Stimulated activated CD4-positive, alpha-beta T cell treated with anti-CD3 and anti-CD28 coated beads, Interleukin-1b, Interleukin-23, amount 100 ng/mL, for 1 hour (primary cell): ENCODE measurements at places on chromosomes 3 and 15.

GRCh38 chr3:156214676-156215075 is 94.3 kb downstream of the KCNAB1 start:
- no peak for DNase-seq

GRCh38 chr3:100900671-100901335 is 92.4 kb downstream of the ABI3BP start:
- no peak for DNase-seq

DNA sequence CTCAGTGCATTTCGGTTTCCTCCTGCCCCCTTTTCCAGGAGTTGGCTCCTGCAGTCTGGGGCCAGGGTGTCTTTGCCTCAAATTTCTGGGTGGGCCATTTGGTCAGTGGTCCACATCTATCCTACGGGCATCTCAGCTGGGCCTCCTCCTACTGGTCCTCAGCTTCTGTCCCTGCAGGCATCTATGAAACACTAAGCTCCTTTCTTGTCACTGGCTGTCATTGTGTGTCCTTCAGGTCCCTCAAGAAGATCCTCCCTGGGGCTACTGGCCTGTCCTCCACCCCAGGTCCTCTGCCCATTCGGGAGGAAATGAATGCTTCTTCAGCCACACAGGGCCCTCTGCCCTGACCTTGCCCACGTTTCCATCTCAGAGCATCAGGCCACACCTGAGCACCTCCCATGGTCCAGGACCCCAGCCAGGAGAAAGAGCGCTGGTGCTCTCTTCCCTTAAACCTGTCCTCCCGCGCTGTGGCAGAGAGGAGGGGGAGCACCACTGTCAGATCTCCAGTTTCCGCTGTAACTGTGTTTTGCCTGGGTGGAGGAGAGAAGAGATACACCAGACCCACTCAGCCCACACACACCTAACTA is 1.8 kb downstream of the PRR23E start:
- DNase-seq: no peak

DNA sequence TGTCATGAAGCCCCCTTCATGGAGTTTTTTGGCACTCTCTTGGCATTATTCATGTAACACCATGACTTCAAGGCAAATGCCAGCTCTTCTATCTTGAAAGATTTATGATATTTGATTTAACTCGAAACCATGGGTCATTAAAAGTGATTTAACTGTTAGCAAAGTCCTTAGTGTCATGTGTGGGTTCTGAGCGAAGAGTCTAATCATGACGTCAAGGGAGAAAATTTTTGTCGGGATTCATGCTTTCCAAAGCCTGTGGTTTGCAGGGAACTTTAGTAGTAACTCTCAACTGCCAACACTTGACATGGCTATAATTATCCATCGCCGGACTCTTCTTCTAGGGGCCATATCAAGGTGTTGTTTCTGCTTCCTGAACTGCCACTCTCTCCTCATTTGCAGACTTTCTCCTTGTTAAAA is 11.5 kb downstream of the GXYLT2 start:
- DNase-seq: no peak
